ENCODE measurements at places on chromosomes 5 and 9.

DNA sequence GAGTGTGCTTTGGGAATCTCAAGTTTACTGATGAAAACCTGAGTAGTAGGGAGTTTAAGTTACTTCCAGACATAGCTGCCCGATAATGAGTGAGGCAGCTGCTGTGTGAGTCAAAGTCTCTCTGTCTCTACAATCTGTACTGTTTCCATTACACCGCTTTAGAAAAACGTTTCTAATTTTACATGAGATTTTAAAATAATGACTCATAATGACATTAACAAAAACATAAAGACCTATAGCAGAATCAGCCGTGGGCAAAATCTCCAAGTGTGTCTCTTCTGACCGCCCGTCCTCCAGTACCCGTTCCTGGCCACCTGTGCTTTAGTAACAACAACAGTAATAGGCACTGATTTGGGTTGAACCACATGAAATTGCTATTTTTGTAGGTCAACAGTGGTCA is 69.6 kb upstream of the PRRC1 start:
- H3K4me1 ChIP-seq = no peaks in the 10 kb centered on the region
- H3K27me3 ChIP-seq = no peaks in the 10 kb centered on the region
- no peaks in the 10 kb centered on the region for H3K36me3 ChIP-seq

DNA sequence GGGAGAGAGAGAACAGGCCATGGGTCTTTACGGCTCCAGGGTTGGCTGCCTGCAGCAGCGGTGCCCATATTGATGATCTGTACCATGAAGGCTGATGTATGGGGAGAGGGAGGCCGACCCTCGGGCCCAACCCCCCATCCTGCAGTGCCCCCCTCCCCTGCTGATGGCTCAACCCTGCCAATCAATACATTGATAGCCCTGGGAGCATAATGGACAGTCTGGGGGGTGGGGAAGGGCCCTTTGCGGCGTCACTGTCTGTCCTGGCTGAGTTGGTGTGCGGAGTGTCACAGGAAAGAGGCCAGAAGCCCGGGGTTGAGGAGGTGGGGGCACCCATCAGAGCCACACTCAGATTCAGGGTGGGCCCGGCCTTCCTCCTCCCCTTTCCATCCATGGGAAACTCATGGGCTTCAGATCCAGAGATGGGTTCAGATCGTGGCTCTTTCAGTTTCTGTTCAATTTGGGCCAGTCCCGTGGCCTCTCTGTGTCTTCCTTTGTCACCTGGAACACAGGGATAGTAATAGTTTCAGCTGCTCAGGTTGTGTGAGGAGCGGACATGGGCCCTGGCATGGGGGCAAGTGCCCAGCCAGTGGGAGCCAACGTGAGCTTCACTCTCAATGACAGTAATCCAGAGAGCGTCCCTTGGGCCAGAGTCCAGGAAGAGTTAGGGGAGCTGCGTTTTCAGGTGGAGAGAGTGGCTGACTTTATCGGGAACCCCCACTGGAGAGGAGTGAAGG is 9.5 kb downstream of the FGF18 start:
- no peak for DNase-seq
- H3K36me3 ChIP-seq = no peaks in the 10 kb centered on the region
- H3K27me3 ChIP-seq = no peaks in the 10 kb centered on the region

- no peak overlapping the region for H3K4me3 ChIP-seq
- H3K27ac ChIP-seq = no peak overlapping the region
- peaks cover 92% of the 10 kb centered on the region for H3K36me3 ChIP-seq
- no peaks in the 10 kb centered on the region for H3K27me3 ChIP-seq
- no peaks in the 10 kb centered on the region for H3K4me1 ChIP-seq
- no peak for DNase-seq
These were observed 64.4 kb downstream of the MCCC2 start for GRCh38 chr5:71651579-71651978.

DNA sequence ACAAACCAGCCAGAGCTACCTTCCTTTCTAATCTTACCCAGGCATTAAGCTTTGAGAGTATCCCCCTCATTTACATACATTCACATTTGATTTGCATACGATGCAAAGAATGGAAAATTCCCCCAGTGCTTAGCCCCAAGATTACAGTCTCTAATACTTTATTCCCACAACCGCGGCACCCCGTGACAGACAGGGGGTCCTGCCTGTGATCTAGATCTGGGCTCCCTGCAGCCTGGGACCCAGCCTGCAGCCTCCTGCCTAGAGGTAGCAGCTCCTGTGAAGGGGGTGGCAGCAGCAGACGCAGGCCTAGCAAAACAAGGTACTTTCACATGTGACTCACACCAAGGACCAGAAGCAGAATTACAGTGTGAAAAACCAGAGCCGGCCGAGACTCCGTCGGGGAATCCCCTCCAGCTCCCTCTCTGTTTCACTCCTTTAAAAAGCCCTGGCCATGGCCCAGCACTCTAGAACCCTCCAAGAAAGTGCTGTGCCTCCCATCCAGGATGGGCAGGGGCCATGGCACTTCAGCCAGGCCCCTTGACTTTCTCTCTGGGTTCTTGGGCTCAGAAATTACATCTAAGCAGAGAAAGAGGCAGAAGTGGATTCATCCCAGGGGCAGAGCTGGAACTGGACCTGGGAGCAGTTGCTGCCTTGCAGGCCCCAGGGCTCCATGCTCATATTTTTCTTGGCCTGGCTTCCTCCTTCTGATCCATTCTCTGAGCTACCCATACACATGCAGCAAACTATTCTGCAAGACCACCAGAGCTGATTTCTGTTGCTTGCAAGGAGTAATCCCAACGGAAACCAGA is 14.0 kb upstream of the TCF7 start:
- H3K36me3 ChIP-seq = no peaks in the 10 kb centered on the region
- H3K27me3 ChIP-seq = no peaks in the 10 kb centered on the region
- peaks cover 35% of the 10 kb centered on the region for H3K4me1 ChIP-seq
- no peak overlapping the region for H3K27ac ChIP-seq
- DNase-seq = no peak

DNA sequence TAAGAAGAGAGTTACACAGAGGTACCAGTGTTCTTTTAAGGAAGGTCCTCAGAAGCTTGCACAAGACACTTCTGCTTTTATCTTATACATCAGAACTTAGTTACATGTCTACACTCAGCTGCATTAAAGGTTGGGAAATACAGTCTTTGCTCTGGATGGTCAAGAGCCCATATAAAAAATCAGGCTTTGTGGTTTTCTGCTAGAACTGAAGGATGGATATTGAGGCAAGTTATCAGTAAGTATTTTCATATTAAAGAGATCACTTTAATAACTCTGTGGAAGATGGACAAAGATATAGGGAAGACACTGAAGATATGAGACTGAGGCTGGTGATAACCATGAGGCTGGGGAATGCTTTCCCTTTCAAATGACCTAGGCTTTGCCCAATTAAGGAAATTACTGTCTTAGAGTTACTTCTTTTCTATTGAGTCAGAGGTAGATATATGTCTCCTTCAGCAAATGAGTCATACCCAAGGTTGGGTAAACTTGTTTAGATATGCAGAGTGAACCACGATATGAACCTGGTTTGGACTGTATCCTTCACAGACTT is 87.0 kb upstream of the TNC start:
- no peak overlapping the region for H3K27ac ChIP-seq
- H3K36me3 ChIP-seq = no peaks in the 10 kb centered on the region
- no peaks in the 10 kb centered on the region for H3K4me1 ChIP-seq
- no peaks in the 10 kb centered on the region for H3K27me3 ChIP-seq
- H3K4me3 ChIP-seq = no peak overlapping the region

DNA sequence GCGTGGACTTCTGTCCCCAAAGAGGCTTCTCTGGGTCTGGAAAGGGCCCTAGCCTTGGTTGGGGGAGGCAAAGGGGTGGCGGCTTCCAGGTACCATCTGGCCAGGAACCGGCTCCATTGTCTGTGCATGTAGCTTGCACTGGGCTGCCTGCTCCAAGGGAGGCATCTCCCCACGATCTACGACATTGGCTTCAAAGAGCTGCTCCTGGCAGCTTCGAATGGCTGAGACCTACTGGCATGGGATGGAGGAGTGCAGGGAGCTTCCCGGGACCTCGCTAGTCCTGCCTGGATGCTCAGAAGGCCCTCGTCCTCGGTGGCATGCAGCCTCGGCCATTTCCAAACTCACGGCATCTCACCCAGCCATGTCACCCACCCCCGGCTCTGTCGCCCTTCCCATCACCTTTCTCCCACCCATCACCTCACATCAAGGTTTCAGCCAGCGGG is 137.8 kb downstream of the KCNIP1 start:
- H3K27ac ChIP-seq = no peak overlapping the region
- no peaks in the 10 kb centered on the region for H3K36me3 ChIP-seq
- H3K27me3 ChIP-seq = no peaks in the 10 kb centered on the region
- DNase-seq = no peak

- no peak for DNase-seq
- H3K36me3 ChIP-seq = no peaks in the 10 kb centered on the region
- no peak overlapping the region for H3K27ac ChIP-seq
- no peak overlapping the region for H3K4me3 ChIP-seq
These were observed 119.1 kb upstream of the PTGER4 start for GRCh38 chr5:40560474-40561110.

DNA sequence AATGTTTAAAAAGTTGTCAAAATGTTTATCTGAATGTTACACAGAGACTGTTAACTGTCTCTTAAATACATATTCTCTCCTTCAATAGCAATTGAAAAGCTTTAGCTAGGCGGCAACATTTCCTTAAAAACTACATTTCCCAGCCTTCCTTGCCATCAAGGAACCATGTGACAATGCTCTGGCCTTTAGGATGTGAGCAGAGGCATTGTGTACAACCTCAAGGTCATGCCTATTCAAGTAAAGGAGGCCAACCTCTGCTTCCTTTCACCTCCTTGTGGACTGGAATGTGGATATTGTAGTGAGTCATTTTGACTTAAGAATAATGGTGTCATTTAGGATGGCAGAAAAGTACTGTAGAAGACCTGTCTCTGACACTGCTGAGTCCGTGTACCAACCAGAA is 23.7 kb upstream of the MROH2B start:
- no peak overlapping the region for H3K27ac ChIP-seq
- H3K36me3 ChIP-seq = no peaks in the 10 kb centered on the region
- DNase-seq = no peak
- H3K27me3 ChIP-seq = no peaks in the 10 kb centered on the region
- no peak overlapping the region for H3K4me3 ChIP-seq

DNA sequence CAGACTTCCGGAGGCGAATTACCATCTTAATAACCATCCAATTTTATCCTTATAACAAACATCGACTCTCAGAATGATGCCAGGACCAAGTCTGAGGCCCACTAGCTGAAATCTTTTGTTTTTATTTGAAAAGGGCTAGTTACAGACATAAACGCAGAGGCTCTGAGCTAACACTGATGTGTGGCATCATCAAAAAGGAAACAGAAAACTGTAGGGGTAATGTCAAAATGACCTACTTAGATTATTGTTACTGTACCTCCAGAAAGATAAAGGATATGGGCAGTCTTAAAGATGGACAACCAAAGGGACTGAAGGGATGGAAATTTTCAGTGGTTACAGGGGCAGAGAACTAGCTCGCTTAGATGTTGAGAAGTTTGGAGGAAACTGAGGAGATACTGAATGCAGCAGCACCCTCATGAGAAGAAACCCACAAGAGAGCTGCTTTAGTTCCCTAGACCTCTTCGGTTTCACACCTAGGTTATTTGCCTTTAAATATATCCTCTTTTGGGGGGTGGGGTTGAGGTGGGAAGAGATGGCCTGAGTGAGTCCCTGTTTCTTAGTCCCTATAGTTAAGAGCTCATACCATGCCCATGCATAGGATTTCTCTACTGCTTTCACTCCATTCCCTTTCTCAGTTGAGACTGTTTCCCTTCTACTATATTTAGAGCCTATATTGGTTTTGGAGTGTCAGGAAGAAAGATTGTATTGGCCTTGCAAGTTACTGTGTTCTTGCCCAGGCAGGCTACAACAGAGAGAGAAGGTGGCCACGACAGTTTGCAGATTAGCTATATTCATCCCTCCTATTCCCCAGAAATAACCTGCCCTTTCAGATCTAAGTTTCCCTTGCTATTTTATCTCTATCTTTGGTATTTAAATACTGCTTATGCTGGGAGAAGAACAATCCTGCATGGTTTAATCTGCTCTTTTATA is 320.4 kb upstream of the EFNA5 start:
- no peaks in the 10 kb centered on the region for H3K27me3 ChIP-seq
- no peaks in the 10 kb centered on the region for H3K36me3 ChIP-seq
- H3K4me3 ChIP-seq = no peak overlapping the region

DNA sequence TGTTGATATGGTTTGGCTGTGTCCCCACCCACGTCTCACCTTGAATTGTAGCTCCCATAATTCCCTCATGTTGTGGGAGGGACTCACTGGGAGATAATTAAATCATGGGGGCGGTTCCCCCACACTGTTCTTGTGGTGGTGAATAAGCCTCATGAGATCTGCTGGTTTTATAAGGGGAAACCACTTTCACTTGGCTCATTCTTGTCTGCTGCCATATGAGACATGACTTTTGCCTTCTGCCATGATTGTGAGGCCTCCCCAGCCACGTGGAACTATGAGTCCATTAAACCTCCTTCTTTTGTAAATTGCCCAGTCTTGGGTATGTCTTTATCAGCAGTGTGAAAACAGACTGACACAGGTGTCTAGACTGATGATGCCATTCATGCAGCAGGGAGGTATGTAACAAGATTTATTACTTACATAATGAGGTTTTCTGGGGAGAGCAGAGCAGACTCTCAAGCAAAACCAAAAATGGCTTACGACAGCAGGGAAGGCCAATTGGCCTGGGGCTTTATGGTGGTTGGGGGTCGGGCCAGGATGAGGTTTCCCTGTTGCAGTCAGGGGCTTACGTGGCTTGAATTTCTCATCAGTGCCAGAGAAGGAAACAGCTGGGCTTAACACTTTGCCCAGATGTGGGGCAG is 9.5 kb upstream of the COMMD10 start:
- no peak for DNase-seq
- H3K4me1 ChIP-seq = no peaks in the 10 kb centered on the region
- H3K4me3 ChIP-seq = no peak overlapping the region

DNA sequence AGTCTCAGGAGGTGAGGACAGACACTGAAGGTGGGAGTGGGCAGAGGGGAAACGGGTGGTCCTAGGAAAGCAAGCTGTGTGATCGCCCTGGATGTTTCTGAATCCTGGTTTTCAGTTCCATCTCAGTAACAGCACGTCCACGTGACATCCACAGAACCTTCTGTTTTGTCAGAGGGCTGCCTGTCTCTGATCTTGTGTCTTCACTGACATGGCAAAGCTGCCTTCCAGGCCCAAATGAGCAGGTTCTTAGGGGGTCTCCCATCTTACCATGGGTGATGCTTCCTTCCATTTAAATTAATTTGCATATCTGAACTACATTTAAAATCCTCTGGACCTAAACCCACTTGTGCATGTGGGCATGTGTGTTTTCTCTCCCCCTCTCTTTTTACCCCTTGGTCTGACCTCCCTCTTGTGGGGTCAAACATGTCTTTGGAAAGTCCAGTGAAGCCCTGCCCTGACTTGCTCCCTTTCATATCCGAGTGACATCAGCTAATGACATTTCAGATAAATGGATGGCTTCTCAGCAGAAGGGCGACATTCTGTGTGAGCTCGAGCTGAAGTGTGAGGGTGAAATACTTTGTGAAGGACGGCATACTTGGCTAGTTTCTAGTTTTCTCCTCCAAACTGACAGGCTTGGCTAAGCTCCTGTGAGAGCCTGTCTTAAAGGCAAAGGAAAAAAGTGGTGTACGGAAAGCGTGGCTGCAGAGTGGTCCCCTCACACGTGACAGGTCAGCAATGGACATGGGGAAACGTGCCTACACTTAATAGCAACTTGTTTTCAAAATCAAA is 204.8 kb upstream of the S1PR3 start:
- H3K4me3 ChIP-seq = no peak overlapping the region
- no peaks in the 10 kb centered on the region for H3K36me3 ChIP-seq
- H3K4me1 ChIP-seq = peaks cover 28% of the 10 kb centered on the region
- H3K27ac ChIP-seq = peak overlapping the region; percentile 38
- H3K27me3 ChIP-seq = no peaks in the 10 kb centered on the region
- no peak for DNase-seq

All from tibial nerve (tissue), 4 donors.